ENCODE measurements at places on chromosomes 7 and 10.

GRCh38 chr10:70405037-70405824, 1.3 kb downstream of the EIF4EBP2 start:
- DNase-seq = no peak

- no peak for DNase-seq
These were observed 2.5 kb upstream of the CLDN4 start for GRCh38 chr7:73828107-73828803.

DNA sequence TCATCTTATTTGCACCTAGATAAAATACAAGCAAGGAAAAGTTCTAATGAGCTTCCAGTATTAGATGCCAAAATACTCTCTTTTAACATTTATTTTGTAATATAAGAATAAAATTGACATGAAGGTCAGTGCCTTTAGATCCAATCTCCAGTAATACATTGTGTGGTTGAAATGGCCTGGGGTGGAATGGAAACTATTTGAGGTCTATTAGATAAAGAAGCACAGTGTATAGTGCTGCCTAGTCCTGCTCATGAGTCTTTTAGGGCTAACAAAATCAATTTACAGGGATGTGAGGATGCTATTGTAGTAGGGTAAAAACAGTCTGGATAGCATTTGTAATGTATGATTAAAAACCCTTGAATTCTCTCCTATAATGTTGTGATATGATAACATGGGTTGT, 84.5 kb upstream of the ETV1 start:
- no peak for DNase-seq

DNA sequence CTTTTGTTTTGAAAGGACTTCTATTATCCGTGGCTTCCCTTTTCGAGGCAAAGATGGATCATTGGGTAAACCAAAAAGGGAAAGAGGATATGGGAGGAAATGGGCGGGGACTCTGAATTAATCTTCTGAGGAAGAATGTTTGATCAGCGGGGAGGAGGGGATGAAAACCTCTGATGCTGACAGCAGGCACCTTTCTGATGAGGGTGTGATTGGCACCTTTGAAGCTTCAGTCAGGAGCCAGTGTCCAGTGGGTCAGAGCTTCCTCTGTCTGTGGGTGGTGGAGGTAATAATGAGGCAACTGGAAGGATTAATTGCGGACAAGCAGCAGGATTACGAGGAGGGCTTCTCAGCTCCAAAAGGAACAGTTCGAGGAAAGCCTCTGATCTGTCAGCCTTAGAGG, 877.6 kb downstream of the LRMDA start:
- DNase-seq = no peak

DNA sequence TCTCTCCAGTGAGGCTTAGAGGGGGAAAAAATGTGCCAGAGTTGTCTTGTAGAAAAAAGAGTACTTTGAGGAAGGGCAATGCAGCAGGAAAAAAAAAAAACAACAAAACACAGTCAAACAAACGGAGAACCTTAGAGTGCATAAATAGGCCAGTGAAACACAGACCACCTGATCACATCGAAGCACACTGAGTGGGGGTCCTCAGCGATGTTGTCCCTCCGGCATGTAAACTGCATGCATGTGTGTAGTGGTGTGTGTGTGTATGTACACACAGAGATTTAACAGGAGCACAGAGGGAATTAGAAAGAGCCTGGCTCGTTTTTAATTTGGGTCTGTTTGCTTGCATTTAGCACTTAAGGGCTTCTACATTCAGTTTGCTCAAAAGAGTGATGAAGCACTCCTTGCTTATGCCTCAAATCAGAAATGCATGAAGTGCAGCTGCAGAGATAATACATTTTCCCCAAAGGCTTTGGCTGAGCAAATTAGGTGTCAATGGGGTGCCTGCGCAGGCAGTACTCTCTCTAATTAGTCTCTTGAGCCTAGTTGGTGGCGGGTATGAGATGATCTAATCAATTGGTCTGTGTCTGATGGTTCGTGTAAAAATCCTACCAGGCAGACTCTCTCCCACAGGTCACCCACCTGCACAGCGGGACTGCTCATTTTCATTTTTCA, 62.7 kb upstream of the FZD1 start:
- no peak for DNase-seq

GRCh38 chr10:78069151-78069550, 35.5 kb downstream of the RPS24 start:
- DNase-seq = no peak

DNA sequence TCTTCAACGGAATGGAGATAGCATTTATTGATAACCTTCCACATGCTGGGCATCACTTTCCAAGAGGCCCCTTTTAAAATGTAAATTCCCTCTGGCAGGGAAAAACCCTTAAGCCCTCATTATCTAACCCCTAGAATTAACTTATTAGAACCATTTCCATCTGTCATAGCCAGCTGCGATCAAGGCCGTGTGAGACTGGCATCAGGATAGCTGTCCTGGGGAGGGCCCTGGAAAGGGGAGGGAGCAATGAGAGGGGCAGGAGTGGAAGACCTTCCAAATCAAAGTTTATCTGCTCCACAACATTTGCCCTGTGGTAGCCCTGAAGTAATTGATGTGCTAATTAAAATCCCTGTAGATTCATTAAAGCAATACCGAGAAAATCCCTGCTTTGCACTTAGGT, 45.0 kb upstream of the JAZF1 start:
- no peak for DNase-seq

DNA sequence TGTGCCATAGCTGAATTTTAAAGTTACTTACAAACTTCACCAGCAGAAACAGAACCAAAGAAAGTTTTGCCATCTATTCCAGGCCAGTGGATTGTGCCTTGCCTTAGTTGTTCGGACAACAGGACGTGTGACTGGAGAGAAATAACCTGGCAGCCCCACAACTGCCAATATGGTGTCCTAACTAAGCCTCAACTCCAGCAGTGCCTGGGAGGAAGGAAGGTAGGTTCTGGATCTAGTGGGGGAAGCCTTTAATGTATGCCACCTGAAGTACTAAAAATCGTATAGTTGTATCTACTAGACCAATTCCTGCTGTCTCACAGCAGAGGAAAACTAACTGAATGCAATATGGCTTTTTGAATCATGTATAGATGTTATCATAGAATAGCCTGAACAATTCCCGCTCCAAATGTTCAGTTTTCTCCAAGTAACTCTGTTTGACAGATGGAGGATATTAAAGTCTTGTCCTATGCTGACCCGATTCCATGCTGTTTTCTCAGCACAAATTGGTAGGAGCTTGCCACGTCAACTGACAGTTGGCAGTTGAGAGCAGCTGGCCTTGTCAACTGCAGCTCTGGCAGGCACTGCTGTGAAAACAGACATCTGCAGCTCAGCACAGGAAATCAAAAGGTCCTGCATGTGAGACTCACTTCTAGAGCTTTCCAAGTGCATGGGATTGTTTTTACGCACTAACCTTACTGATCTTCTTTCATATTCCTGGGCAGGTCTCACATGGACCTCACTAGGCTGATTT, 84.5 kb upstream of the WNT16 start:
- no peak for DNase-seq

DNA sequence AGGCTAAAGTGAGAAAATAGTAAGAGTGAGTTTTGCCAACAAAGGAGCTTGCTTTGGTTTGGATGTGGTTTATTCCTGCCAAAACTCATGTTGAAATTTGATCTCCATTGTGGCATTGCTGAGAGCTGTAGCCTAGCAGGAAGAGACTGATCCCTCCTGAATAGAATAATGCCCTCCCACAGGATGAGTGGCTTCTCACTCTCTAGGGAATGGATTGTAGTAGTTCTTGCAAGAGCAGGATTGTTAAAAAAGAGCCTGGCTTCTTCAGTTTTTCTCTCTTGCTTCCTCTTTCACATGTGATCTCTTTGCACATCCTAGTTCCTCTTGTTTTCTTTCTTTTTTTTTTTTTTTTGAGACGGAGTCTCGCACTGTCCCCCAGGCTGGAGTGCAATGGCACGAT, 34.4 kb downstream of the ASAH2 start:
- DNase-seq = no peak

- DNase-seq = no peak
These were observed 42.8 kb downstream of the CTTNBP2 start for GRCh38 chr7:117830422-117830954.

- DNase-seq = no peak
These were observed 657.8 kb downstream of the SORCS1 start for GRCh38 chr10:106506526-106507283.

- DNase-seq = peak; percentile 66
These were observed 66.7 kb upstream of the PITRM1 start for GRCh38 chr10:3239066-3239919.

- DNase-seq = no peak
These were observed 61.1 kb downstream of the SLC29A4 start for GRCh38 chr7:5343884-5344283.

DNA sequence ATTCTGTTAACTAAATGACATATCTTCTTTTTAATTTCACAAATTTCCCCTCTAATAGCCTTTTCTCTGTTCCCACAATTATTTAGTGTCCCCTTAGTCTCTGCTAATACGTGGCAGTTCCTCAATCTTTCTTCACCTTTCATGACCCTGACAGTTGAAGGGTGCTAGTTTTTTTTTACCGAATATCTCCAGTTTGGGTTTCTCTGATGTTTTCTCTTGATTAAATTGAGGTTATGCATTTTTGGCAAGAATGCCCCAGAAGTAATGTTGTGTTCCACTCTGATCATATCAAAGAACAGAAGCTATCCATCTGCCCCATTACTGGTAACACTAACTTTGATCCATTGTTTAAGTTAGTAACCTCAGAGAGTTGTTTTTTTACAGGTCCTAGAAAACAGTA, 133.6 kb upstream of the ASAH2 start:
- DNase-seq = no peak

- no peak for DNase-seq
These were observed 827.6 kb upstream of the AUTS2 start for GRCh38 chr7:68770649-68771048.

- DNase-seq = no peak
These were observed 31.5 kb downstream of the STK32C start for GRCh38 chr10:132276179-132276675.

- DNase-seq = no peak
These were observed 82.2 kb downstream of the MDFIC start for GRCh38 chr7:115004121-115004520.

- no peak for DNase-seq
These were observed 23.7 kb upstream of the TIAL1 start for GRCh38 chr10:119620241-119621077.

DNA sequence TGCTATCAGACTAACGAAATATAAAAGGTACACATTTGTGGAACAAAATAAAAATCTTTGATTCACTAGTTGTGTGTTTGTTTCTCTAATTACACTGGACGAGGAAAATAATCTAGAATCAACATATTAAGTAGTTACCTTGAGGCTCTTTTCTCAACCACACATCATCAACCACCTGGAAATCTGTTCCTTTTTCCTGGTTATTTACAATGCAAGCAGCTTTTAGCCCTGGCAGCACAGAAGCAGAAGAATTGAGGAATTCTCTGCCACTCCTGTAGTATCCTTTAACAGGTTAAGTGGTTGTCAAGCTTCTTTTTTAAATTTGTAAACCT, 23.7 kb downstream of the NUP42 start:
- DNase-seq = no peak

DNA sequence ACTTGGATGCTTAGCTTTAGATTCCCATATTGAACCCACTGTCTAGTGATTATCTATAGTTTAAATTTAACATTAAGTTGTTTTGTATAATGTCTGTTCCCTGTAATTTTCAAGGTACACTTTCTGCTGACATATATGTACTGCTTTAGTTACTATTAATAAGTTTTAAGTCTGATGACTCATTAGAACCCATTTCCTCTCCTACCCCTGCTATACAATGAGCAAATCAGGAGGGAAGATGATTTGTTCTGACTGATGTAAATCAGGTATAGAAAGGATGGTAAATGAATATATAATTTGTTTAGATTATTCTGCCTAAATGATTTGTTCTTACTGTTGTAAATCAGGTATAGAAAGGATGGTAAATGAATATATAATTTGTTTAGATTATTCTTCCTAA, 691.8 kb downstream of the NXPH1 start:
- DNase-seq = no peak
